Karpas-422 (cell line): ENCODE measurements at places on chromosomes 7 and 10.

DNA sequence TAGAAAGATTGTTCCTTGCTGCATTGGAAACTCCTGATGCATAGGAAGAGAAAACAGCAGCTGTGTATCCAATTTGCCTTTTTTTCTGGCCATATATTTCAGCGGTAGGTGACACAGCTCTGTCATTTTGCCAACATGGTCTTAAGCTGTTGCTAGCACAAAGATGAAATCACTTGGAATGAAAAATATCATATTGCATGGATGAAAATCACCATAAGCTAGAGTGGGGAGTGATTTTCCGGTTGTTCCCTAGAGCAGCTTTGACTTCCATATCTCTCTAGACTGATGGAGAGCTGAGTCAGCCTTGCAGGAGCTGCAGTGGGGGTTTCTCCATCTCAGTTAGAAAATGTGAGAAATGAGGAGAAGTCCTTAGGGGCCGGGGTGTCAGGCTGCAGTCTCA, 38.3 kb upstream of the BTBD16 start:
- no peak for DNase-seq

DNA sequence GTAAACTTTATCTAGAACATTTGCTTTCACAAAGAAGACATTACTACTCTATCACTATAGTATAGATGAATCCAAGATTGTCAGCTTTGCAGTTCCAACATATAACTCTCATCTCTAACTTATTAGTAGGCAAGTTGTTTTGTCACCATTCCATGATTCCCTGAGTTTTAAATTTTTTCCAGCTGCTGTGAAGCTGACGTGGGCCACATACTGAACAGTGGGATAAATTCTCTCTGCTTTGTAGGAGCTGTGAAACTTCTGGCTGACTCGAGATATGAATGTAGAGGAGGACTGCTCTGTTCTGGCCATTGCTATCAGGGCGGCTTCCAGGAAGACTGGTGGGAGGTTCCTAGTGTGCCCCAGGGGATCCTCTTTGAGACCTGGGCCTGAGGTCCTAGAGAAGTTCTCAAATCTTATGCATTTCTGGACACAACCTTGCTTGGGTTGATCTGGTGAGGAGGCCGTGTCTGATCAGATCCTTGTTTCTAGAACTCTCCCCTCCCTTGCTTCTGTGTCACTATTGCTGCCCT, 58.0 kb downstream of the LSMEM1 start:
- no peak for DNase-seq

DNA sequence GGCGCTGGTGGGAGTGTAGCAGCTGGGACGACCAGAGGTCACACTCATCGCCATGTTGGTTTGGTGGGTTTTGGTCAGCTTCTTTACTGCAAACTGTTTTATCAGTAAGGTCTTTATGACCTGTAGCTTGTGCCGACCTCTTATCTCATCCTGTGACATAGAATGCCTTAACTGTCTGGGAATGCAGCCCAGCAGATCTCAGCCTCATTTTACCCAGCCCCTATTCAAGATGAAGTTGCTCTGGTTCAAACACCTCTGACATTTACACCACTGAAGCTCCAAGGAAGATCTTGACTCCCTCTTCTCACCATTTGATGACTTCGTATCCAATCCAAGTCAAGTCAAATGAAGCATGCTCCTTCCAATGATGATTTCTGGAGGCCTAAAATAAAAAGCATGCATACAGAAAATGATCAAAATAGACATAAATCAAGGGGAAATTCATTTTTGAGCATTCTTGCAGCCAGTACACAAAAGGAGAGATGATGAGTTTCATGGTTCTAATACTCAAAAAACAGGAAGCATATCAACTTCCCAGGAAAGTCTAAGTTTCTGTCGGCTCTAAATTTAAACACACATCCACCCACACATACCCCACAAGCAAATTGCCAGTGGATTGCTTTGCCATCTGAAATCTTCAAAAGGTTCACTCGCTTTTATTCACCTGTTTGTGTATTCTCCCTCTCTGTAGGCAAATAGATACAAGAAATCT, 2.4 kb upstream of the PSMG3 start:
- DNase-seq, result no peak

- no peak for DNase-seq
These were observed 91.6 kb downstream of the HECW1 start for GRCh38 chr7:43204081-43204480.

DNA sequence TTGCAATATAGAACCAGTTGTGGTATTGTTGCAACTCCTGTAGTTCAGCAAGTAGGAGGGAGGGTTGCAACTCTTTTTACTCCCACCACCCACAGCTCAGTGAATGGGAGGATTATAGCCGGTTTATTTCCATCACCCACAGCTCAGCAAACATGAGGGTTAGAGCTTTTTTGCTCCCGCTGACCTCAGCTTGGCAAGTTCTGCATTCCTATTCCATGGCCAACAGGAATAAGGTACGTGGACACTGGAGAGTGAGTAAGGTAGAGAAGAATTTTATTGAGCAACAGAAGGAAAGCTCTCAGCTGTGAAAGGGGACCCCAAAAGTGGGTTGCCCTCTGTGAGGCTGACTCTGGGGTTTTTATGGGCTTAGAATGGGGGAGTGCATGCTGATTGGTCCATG, 167.1 kb upstream of the SMIM30 start:
- DNase-seq, result no peak

- DNase-seq, result no peak
These were observed 27.7 kb upstream of the DDIT4 start for GRCh38 chr10:72245949-72246525.

GRCh38 chr10:106799776-106800175, 364.7 kb downstream of the SORCS1 start:
- no peak for DNase-seq

- DNase-seq, result no peak
These were observed 120.1 kb downstream of the WDFY4 start for GRCh38 chr10:48804740-48805182.

DNA sequence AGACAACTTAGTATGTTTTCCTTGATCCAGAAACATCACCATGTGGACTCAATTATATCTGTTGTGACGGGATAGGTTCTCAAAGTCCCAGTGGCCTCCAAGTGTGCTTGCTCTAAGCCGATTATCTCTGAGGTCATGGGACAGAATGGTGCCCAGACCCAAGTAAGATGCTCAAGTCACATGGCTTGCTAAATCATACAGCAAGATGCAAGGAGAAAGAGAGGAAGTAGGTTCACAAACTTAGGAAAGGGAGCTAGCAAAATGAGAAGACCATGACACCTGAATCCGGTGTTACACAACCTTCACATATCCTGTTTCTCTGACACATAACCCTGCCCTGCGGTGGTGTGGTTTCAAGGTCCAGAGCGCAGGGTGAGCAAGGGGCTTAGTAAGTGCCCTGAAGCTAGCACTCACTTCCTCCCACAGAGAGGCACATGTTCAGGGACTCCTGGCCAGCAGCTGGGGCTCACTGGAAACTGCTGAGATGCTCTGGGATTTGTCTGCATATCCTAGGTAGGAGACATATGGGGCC, 590.9 kb upstream of the ANKRD30A start:
- DNase-seq, result peak; percentile 95

- no peak for DNase-seq
These were observed 1.8 kb upstream of the PAOX start for GRCh38 chr10:133377025-133377817.

- DNase-seq, result no peak
These were observed 886.7 kb upstream of the SORCS1 start for GRCh38 chr10:108051218-108051617.

- DNase-seq, result no peak
These were observed 43.7 kb downstream of the COL17A1 start for GRCh38 chr10:104041891-104042535.

GRCh38 chr7:135121868-135122267, 26.0 kb upstream of the TMEM140 start:
- DNase-seq, result no peak

DNA sequence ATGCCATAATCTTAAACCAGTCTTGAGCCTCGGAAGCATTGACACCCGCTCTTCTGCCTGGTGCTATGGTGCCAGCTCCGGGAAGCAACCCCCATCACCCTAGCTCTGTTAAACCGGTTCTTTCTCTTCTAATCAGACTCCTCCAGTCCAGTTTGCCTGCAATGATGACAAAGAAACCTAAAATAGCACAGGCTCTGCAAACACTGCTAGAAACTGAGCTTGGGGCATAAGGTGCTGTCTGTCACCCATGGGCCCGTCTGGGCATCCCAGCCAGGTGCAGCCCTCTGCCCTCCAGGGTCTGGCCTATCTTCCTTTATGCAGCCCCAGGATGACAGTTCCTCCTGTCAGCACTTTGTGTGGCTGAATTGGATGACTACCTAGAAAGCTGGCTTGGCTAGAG, 14.2 kb upstream of the CAMK2G start:
- DNase-seq, result no peak

- DNase-seq, result peak; percentile 51
These were observed 110.6 kb upstream of the EFCAB10 start for GRCh38 chr7:105691680-105692564.

DNA sequence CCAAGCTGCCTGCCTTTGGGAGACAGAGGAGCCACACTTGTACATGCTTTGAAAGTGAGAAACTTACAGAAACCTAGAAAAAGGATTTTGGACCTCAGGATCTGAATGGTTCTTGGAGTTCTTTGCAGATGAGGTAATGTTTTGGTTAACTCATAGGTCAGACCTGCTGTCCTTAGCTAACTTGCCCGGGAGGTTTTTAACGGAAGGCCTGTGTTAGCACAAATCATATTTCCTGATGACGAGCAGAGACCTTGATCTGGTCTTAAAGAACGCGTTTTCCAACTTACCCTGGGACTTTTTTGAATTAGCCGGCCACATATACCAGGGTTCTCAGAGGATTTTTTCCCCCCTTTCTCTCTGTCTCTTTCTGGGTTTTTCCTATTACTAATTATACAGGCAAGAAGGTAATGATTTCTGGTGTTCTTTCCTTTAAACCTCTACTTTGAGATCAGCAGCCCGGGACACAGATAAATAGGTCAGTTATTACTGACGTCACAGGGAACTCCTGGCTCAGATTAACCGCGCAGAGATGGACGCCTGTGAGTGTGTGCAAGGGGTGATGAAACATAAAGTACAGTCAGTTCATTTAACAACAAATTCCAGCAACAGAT, 101.7 kb upstream of the KLF6 start:
- DNase-seq, result no peak

GRCh38 chr7:157557263-157557662, 220.5 kb downstream of the DNAJB6 start:
- DNase-seq, result no peak

- no peak for DNase-seq
These were observed 58.6 kb downstream of the LAMB4 start for GRCh38 chr7:108071551-108071950.

DNA sequence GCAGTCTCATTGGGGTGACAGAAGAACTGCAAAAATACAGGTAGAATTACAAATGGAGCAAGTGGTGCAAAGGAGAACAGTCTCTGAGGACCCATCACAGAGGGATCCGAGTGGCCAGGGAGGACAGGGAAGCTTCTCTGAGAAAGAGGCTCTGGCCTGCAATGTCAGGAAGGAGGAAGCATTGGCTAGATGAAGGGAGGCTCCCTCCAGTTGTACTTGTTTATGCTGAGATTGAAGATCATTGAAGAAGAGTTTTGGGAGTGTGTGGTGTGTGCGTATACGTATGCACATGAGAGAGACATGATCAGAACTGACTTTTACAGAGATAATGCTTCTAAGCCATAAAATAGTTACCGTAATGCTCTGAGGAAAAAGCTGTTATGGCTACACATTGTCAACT, 274.7 kb upstream of the FZD8 start:
- no peak for DNase-seq

- DNase-seq, result no peak
These were observed 181.8 kb upstream of the CSTF2T start for GRCh38 chr10:51881213-51881612.

DNA sequence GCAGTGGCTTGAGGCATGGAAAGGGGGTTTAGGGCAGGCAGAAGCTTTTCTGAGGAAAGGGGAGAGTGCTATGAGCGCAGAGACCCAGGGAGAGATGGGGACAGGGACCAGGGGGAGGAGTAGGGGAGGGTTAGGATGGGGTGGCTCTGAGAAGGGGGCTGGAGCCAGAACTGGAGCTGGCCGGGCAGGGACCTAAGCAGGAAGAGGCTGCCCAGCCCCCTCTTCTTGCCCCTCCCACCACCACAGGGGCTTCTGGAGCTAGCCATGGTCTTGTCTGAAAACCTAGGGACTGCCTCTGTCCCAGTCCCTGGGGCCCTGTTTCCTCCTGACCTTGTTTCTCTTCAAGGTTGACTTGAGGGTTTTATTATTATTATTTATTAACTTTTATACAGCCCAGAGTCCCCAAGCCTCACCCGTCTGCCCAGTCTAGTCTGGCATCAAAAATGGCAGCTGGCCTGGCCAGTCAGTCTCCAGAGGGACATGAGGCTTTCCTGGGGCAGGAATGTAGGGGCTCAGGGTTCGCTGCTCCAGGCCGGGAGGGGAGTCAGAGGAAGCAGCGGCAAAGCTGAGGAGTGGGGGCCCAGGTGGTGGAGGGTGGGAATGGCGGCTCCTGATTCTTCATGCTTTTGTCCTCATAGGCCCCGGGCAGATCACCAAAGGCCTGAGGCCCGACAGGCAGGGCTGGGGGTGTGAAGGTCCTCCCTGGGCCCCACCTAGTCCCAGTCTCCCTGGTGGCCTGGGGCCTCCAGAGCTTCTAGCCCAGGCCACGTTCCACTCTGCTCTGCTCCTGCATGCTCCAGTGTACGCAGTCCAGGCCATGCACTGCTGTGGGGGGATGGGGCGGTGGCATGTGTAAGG, 5.7 kb downstream of the TRIM8 start:
- DNase-seq, result peak; percentile 63

- no peak for DNase-seq
These were observed 40.0 kb downstream of the SYPL1 start for GRCh38 chr7:106071999-106072714.

GRCh38 chr10:126108693-126109092, 212.3 kb downstream of the FANK1 start:
- DNase-seq, result no peak

- no peak for DNase-seq
These were observed 124.7 kb downstream of the WDR37 start for GRCh38 chr10:1180836-1181235.

DNA sequence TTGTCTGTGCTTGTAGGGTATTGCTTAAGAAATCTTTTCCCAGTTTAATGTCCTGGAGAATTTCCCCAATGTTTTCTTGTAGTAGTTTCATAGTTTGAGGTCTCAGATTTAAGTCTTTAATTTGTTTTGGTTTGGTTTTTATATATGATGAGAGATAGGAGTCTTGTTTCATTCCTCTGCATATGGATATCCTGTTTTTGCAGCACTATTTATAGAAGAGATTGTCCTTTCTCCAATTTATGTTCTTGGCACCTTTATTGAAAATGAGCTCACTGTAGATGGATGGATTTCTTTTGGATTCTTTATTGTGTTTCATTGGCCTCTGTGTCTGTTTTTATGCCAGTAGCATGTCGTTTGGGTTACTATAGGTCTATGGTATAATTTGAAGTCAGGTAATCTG, 20.2 kb downstream of the ADIRF start:
- no peak for DNase-seq

- DNase-seq, result peak; percentile 67
These were observed 754 bp downstream of the GSTO1 start for GRCh38 chr10:104255311-104255981.

GRCh38 chr7:44617225-44617890, 10.9 kb downstream of the OGDH start:
- DNase-seq, result no peak

DNA sequence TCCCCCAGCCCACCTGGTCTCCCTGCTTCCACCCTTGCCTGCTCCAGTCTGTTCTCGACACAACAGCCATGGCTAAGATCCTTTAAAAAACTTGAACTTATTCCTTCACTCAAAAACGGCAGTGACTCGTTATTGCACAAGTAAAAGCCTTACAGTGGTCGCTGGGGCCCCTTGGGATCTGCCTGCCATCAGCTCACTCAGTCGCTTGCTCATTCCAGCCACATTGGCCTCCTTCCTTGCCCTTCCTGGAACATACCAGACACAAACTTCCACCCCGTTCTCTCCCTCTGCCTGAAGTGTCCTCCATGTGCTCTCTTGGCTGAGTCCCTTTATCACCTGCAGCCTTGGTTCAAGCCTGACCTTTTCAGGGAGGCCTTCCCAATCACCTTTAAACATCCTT, 4.7 kb downstream of the CCNY start:
- DNase-seq, result no peak
